ENCODE measurements at places on chromosomes 2 and 18. TPM values are rescaled to one million over a fixed set of nuclear protein-coding genes. Genes with fewer than 3 reads are reported as not detected.

CHMP3 gene
- total RNA-seq: 139 TPM

TBR1 gene
- total RNA-seq: not detected

SCYGR8 gene
- total RNA-seq: not detected

STPG4 gene
- 0.17 TPM for total RNA-seq

RUFY4 gene
- not detected for total RNA-seq

POU3F3 gene
- total RNA-seq: not detected

CD8A gene
- total RNA-seq: not detected

TRABD2A gene
- 17.5 TPM for total RNA-seq

PARD3B gene
- 15.7 TPM for total RNA-seq

NEB gene
- 0.17 TPM for total RNA-seq

GPBAR1 gene
- not detected for total RNA-seq

CYB5A gene
- total RNA-seq: 109 TPM

All from smooth muscle cell of trachea (primary cell).